Stimulated activated CD4-positive, alpha-beta T cell treated with anti-CD3 and anti-CD28 coated beads, TNF-alpha, amount 100 ng/mL, for 1 hour (primary cell): ENCODE measurements at places on chromosomes 5 and 9.

DNA sequence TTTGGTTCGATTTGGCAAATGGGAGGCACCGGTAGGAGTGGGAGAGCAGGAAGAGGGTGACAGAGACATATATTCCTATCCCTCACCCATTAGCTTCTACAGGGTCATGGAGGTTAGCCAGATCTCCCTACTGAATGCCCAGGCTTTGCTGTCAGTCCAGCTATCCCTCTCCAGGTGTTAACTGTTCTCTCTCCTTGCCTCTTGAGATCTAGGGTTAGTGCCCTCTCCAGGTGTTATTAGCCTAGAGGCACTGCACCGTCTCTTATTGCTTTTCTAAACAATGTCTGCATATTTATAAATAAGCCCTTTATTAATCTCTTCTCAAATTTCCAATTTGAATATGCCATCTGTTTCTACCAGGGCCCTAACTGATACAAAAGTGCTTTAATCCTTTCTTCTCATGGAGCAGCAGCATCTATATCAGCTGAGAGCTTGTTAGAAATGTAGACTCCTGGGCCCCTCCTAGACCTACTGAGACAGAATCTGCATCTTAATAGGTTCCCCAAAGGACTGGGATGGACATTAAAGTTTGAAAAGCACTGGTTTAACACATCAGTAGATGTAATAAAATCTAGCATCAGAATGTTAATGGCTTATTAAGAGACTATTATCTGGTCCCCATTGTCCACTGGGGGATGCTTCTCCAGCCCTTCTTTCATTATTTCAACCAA lies 322.5 kb upstream of the SLC24A2 start:
- DNase-seq = no peak

- DNase-seq = no peak
These were observed 269.2 kb downstream of the ACTL7B start for GRCh38 chr9:108586471-108587139.

DNA sequence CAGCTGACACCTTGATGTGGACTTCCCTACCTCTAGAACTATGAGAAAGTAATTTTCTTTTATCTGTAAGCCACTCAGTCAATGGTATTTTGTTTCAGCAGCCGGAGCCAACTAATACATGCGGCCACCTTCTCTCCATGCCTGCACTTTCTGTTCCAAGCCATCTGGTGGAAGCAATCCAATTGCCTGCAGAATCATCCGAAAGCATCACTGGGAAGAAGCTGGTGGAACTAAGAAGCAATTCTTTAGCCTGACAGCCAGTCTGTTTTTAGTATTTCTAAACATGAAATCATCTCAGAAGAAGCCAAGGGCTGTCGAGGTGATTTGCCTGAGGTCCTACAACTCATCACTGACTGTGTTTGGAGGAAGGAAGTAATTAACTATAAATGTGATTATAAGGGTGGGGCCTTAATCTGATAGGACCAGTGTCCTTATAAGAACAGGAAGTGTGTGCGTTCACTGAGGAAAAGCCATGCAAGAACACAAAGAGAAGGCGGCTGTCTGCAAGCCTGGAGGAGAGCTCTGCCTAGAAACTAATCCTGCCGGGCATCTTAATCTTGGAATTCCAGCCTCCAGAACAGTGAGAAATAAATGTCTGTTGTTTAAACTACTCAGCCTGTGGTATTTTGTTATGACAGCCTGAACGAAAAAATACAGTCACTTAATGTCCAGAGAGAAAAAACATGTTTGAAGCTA lies 49.1 kb downstream of the NXNL2 start:
- DNase-seq = no peak

DNA sequence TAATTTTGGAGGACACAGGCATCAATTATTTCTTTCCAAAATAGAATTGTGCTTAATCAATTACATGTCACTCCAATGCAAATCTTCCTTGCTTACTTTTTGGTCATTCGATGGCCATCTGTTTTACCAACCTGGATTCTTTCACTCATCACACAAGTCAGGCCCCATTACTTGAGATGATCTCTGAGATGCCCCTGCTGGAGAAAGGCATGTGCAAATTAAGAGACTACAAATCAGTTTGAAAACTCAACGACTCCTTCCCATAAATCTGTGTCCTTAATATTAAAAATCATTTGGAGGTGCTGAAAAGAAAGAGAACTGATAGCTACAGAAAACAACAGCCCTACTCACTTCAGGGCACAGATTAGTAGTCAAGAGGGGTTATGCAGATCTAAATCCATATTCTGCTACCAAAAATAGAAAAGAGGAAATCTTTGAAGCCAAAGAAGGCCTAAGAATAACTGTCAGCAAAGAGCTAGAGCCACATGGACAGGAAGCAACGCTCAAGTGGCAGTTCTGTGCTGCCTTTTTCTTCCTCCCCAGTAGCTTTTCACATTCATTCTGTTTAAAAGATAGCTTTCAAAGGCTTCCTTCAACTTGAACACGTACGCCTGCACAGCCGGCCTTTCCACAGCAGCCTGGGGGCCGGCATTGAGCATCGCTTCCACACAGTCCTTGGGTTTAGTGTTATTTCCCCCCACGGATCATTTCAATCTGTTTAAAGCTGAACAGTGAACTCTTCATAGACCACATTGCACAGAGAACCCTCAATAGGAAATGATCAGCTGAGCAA lies 79.3 kb upstream of the MAP3K1 start:
- DNase-seq = no peak

- no peak for DNase-seq
These were observed 118.6 kb upstream of the IRX4 start for GRCh38 chr5:2001300-2001699.

DNA sequence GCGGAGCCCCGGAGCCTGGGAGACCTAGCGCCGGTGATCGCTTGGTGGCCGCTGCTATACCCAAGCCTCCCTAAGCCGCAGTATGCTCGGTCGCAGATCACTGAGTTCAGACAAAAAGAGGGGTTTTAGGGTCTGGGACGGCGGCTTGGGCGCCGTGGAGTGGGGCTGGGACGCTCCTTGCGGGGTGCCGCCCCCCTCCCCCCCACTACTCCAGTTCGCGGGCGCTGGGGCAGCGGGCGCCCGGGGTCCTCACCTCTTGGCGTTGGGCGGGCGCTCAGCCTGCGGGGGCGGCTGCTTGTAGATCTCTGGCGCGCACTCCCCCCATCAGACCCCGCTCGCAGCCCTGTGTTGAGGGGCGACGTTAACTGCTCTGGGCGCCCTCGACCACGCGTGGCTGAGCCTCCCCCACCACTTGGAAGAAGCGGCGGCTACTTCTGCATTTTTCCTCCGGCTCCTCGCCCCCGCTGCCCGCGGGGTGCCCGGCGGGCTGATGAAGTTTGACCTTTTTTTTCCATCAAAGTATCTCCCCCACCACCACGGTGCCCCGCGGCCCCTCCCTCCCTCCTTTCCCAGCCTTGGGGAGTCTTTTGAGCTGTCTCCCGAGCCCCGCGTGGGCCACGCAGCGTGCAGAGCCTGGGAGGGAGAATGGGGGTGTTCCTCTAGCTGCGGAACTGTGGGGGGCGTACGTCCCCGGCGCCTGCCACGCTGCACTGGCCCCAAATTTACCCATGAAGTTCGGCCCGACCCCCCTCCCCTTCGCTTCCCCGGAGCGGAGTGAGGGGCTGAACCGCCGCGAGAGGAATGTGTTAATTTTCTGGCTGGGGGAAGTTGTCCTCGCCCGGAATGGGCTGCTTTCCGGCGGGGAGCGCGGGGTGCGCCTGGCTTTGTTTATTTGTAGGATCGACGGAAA lies 1.2 kb downstream of the CXXC5 start:
- DNase-seq = no peak

DNA sequence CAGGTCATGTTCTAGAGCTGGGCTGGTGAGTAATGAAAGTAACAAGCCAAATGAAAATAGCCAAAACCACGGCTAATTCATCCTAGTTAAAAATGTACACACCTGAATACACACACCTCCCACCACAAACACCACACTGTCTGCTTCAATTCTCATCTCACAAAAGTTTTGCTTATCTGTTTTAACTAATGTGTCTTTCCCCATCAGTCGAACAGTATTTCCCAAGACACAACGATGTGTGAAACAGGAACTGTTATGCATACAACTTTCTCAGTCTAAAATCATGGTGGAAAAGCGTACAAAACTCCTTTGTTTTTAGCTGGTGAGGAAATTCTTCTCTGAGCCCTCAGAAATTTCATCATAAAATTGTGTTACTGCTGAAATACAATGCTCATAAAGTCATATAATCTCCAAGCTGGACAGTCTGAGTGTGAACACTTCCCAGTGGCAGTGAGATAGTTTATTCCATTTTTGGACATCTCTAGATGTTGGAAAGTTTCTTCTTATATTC lies 242.4 kb downstream of the EFNA5 start:
- DNase-seq = no peak

DNA sequence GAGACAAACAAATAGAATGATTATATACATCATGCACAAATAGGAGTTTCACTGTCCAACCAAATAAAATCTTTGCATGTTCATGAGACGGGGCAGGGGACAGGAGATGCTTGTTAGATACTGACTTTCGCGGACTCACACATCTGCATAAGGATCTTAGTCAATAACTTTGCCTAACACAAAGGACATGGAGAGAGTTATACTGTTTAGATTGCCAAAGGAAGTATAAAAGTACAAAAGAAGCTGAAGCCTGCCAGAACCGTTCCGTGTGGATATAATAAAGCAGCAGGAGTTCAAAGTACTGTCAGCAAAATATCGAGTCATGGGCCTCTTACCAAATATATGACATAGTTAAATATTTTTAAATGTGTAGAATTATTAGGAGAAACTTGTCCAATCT lies 1148.4 kb downstream of the EFNA5 start:
- DNase-seq = no peak

DNA sequence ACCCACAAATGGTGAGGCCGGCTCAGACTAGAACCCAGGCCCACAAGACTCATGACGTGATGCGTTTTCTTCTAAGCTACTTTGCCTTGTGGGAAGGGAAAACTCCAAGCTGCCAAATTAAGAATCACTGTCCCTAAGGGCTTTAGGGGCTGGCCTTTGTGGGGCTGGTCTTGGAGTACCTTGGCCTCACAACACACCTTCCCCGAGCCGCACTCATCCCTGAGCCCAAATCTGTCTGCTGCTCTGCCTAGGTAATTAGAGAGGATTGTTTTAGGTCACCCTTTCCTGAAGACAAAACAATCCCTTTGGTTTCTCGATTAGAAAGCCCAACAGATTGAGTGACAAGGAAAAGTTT lies 137.3 kb downstream of the SEMA6A start:
- DNase-seq = no peak

- no peak for DNase-seq
These were observed 44.7 kb downstream of the RGS3 start for GRCh38 chr9:113508111-113508749.

DNA sequence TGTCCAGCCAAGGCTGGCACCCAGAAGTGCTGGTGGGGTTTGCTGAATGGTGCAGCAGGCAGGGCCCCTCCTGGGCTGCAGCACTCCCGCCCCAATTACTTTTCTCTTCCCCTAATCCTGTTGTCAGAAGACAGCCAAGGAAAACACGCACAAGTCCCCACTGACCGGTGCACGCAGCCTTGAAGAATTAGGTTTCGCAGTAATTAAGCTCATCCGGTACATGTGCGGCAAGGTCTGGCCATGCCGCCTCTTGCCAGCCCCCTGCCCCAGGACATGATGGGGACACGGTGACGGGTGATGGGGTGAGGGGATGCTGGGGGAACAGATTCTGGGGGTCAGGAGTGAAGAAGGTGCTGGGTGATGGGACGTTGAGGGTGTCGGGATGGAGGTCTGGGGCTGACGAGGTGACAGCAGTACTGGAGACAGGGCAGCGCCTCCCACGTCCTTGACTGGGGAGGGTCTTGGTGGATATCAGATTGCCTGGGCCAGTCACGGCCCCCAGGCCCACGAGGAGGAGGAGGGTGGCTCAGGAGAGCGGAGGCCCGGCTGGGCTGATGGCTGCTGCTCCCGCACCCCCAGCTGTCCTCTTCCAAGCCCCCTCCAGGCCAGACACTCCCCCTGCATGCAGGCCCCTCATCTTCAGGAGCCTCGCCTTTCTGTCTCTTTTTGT lies 34.9 kb downstream of the BARX1 start:
- DNase-seq = no peak

- DNase-seq = no peak
These were observed 60.6 kb upstream of the S1PR3 start for GRCh38 chr9:88930716-88931115.

DNA sequence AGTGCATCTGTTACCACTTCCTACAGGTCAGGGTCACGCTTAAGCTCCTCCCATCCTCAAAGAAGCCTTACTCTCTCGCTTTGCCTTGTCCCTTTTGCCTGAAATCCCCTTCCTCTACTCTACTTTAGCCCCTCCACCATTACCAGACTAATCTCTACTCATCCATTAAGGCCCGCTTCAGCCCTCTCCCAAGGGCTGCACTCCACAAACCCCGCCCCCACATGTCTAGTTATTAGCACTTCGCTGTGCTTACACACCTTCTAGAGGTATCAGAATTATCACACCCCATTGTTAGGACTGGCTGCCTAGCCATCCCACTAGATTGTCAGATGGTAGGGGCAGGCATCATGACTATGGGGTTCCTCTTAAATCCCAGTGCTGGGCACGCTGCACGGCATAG lies 565.7 kb upstream of the WWC1 start:
- DNase-seq = no peak

DNA sequence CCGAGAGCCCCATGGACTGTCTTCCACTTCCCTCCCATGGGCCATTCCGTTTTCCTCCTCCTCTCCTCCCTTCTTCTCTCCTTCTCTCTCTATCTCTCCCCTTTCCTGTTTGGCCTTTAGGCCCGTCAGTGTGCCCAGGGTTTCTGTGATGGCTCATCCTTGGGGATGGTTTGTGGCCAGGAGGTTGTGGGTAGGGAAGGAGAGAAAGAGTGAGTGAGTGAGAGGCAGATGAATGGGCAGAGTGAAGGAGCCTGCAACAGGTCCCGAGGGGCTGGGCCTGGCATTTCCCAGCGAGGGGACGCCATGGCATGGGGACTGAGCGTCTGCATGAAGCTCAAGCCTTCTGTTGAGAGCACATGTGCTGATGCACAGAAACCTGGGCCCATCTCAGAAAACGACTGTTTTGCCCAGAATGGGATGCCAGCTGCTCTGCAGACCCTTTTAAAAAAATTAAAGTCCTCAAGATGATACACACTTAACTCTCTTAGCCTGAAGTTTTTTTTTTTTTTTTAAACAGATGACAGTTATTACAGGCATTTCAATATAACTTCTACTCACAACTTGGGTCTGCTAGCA lies 69.1 kb downstream of the PRRT1B start:
- no peak for DNase-seq

GRCh38 chr5:40986666-40987065 lies 77.4 kb downstream of the C7 start:
- DNase-seq = no peak

DNA sequence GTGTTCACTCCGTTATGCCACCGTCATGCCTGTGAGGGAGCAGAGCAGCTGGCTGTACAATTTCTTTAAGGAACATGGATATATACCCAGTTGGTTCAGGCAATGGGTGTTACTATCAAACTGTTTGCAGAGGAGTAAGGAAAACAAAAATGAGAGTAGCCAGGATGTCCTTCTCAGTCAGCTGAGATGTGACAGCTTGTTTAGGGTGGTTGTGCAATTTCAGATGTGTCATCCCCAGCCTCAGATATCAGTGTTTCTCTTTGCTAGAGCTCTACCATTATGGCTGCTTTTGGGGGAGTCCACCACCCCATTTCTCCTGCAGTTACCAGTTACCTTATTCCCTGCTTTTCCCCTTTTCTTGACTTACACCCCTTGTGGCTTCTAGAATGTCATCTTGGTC lies 135.2 kb upstream of the SLC24A2 start:
- DNase-seq = no peak
